Stimulated activated CD4-positive, alpha-beta T cell treated with anti-CD3 and anti-CD28 coated beads, TNF-alpha, amount 100 ng/mL, for 24 hours (primary cell): ENCODE measurements at places on chromosomes 1 and 21.

- DNase-seq: no peak
Measured at GRCh38 chr1:117284399-117285215, 73.9 kb upstream of the VTCN1 start.

DNA sequence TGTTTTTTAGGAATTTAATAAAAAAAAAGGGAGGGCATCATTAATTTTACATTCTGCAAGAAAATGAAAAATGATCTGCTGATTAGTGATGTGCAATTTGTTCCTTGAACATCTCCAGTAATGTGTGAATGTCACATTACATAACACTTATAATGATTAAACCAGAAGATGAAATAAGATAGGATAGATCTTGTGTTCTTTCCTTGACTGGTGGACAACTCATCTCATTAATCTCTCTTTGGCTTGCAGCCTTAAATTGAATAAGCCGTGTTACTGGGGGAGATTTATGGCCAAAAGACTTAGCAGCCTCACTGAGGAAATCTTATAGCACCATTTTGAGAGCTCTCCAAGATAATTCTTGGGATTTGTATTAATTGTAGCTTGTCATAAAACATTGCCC lies 217.2 kb downstream of the ST6GALNAC3 start:
- DNase-seq: no peak

DNA sequence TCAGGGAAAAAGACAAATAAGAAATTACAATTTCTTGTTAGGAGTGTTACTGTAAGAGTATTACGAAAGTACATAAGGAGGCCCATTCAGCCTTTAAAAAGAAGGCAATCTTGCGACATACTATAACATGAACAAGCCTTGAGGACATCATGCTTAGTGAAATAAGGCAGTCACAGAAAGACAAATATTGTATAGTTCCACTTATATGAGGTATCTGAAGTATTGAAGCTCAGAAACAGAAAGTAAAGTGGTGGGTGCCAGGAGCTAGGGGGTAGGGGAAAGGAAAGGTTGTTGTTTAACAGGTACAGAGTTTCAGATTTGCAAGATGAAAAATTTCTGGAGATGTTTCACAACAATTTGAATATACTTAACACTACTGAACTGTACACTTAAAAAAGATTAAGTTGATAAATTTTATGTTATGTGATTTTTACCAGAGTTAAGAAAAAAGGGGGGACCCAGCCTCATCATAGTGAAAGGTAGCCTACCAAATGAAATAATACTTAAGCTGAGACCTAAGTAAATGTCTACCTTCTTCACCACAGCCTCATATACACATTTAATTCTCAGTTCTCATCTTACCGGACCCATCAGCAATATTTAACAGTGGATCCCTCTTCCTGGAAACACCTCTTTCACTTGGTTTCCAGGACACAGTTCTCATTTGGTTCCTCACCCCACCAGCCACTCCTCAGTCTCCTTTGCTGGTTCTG lies 19.5 kb downstream of the USP24 start:
- no peak for DNase-seq

DNA sequence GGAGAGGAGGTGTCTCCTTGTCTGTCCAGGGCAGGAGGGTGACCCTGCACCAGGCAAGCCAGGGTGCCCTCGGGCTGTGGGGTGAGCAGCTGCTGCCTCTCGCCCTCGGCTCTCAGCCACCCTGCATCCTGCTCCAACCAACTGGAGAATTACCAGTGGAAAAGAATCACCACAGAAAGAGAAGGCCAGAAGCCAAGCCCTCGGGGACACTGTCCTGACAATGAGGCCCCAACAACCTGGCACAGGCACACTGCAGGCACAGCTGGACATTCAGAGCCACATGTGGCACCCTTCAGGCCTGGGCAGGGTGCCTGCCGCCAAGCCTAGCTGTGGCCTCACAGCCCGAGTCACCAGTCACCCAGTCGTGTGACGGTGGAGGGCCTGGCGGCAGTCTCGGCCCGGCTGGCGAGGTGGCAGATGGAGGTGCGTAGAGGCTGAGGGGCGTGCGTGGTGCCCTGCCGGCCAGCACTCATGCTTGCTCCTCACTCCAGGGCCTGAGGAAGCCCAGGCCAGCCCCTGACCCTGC lies 12.0 kb downstream of the MEGF6 start:
- no peak for DNase-seq
